Right lobe of liver (tissue), 6 donors: ENCODE measurements at places on chromosomes 3 and 15.

- DNase-seq: no peak
Measured at GRCh38 chr3:7576071-7576470, 715.2 kb downstream of the GRM7 start.

- DNase-seq: no peak
Measured at GRCh38 chr3:160473221-160473620, 23.6 kb upstream of the TRIM59 start.

- DNase-seq: no peak
Measured at GRCh38 chr3:4633078-4634004, 140.2 kb downstream of the ITPR1 start.

DNA sequence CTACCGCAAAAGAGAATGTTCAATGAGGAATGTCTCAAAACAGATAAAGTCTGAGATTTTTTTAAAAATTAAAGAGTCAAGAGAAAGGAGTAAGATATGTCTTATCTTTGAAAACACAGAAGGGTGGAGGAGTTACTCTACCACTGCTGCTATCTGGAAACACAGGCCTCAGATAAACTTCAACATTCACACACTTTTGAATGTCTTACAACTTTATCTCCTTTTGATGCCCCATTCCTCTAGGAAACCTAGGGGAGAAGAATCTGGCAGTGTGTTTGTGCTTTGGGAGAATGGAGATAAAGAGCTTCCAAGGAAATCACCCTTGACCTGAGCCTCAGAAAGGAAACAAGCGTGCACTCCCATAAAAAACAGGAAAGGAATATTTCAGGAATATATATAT lies 468.2 kb downstream of the PLOD2 start:
- no peak for DNase-seq

GRCh38 chr15:80659375-80659774 lies 35.7 kb upstream of the ABHD17C start:
- no peak for DNase-seq

GRCh38 chr3:159322322-159322939 lies 520.6 kb downstream of the MFSD1 start:
- no peak for DNase-seq

- DNase-seq: no peak
Measured at GRCh38 chr15:31953478-31953877, 76.8 kb upstream of the CHRNA7 start.

- DNase-seq: no peak
Measured at GRCh38 chr3:22117751-22118346, 366.8 kb upstream of the ZNF385D start.

- DNase-seq: no peak
Measured at GRCh38 chr3:41457176-41457575, 257.9 kb downstream of the CTNNB1 start.

GRCh38 chr3:61387817-61388216 lies 136.6 kb upstream of the FHIT start:
- DNase-seq: no peak
